ENCODE measurements at places on chromosomes 4 and X. TPM values are rescaled to one million over a fixed set of nuclear protein-coding genes. Genes with fewer than 3 reads are reported as not detected.

The BCORL1 gene
- 0.13 TPM for total RNA-seq

DNA sequence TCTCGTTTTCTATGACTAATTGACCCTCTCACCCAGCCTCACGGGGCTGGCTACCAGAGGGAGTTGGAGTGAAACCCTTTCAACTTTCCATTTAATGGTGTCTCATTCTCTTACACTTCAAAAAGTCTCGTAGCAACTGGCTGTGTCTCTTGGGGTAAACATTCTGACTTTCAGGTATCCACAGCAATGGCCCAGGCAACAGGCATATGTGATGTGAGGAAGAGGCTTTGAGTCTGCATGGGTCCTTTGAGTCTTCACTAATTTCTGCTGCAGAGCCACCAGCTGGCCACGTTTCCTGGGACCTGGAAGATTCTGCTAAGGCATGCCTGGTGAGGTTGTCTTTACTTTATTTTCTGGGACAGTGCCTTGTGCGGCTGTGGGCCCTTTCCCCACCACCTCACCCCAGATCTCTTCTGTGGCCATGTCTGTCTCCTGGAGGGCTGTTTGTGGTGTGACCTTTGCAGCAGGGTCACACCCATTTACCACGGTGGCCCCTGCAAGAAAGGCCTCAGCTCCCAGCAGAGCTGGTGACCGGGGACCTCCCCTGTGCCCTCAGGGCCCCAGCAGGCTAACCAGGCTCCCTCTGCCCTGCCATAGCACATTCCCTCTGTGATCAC is 112.5 kb upstream of the FRG1 start:
- no peak for DNase-seq

GRCh38 chr4:74674750-74675149 is 119.6 kb downstream of the BTC start:
- DNase-seq = no peak

The NAP1L3 gene
- total RNA-seq = not detected

GRCh38 chrX:30930679-30931078 is 41.6 kb upstream of the TAB3 start:
- DNase-seq = no peak

DNA sequence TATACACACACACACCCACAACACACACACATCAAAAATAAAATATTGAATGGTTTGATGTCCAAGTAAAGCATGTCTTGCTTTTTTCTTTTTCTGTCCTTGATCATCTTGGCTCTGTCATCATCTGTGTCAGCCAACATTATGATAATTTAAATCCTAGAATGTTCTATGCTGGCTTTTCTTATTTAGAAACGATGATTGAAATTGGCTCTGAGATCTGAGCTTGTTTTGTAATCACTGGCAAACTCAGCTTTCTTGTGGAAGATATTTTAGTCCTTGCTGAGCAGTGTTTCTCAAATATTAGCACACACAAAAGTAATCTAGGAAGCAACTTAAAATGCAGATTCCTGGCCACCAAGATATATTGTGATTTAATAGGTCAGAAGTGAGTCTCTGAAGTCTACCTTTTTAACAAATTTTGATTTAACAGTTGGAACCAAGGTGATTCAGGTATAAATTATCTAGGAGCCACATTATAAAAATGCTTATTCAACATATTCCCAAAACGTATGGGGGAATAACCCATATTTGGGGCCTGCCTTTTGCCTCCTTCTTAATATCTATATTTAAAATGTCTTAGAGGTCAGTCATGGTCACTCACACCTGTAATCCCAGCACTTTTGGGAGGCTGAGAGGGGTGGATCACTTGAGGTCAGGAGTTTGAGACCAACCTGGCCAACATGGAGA is 24.0 kb upstream of the DSPP start:
- no peak for DNase-seq

DNA sequence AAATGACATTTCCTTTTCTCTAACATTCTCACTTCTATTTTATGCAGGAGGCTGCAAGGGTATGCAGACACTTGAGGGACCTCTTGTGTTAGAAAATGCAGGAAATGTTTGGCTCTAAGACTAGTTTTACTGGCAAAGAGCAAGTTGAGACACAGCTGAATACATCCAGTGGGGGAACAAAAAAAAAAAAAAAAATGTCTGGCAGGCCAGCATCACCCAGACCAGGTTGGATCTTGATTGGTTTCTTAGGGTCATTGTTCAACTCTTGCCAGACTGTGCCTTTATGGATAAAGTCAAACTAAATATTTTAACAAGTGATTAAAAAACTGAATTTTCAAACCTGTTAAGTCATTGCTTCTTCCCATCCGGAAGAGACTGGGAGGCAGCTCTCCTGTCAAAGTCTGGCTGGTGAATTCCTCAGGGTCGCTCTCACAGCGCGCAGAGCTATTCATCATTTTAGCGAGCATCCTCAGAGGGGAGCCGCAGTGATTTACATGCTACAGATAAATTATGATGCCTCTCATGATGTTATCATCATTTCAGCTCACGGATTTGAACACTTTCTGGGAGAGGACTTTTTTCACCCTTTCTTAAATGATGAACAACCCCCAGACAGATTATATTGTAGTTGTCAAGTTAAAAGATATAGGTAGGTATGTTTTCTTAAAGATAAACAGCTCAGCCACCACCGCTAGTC is 23.6 kb upstream of the PACRGL start:
- DNase-seq = no peak

The DMRTC1B gene
- total RNA-seq = not detected
